PC-9 (cell line): ENCODE measurements at places on chromosomes 7 and 10. TPM values are rescaled to one million over a fixed set of nuclear protein-coding genes. Genes with fewer than 3 reads are reported as not detected.

DNA sequence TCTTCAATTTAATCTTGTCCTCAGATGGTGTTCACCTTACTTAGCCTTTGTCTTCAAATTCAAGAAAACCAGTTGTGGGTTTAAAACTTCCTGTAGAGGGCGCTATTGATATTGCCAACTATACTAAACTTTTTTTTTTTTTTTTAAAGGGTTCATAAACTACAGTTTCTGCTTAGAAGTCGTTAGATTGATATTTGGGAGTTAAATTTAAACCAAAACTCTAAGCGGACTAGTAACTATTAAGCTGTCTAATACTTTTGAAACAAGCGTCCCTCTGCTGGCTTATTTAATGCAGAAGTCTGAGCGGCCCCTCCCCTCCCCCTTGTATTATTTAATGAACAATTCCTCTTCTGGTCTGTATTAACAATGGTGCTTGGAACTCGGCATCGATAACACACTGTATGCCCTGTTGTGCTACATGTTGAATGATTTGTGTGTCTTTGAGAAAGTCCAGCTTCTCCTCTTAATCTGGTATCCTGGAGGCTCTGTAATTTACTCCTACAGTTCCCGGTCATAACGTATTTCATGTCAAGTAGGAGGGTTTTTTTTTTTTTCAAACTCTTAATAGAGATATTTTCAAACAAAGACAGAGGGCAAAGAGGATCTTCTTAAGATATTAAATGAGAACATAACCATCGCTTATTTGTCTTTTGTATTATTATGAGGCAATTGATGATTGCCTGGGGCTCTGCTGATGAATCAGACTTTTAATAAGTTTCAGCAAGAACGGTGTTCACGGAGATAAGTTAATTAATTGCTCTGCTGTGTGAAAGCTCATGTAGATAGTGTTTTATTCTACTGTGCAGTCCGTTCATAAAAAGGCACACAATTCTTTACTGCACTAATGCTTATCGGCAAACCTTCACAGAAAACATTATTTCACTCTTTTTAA lies 22.6 kb upstream of the CREB5 start:
- peak; percentile 75 for DNase-seq

The NEURL1 gene
- total RNA-seq, result 3.0 and 4.8 TPM in 2 replicates

GRCh38 chr10:131231323-131231964 lies 80.1 kb downstream of the TCERG1L start:
- DNase-seq, result no peak

DNA sequence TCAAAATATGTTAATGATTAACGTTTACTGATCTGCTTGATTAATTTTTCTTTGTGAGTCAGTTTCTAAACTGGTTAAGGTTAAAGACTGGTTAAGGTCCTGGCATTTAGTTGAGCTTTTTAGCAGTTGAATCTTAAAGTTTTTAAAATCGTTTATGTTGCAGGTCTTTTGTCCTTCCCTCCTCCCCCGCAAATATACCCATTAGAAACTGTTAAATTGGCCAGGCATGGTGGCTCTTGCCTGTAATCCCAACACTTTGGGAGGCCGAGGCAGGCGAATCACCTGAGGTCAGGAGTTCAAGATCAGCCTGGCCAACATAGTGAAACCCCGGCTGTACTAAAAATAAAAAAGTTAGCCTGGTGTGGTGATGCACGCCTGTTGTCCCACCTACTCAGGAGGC lies 100.9 kb downstream of the PODXL start:
- no peak for DNase-seq

GRCh38 chr10:80909254-80909653 lies 371.6 kb downstream of the SH2D4B start:
- no peak for DNase-seq

DNA sequence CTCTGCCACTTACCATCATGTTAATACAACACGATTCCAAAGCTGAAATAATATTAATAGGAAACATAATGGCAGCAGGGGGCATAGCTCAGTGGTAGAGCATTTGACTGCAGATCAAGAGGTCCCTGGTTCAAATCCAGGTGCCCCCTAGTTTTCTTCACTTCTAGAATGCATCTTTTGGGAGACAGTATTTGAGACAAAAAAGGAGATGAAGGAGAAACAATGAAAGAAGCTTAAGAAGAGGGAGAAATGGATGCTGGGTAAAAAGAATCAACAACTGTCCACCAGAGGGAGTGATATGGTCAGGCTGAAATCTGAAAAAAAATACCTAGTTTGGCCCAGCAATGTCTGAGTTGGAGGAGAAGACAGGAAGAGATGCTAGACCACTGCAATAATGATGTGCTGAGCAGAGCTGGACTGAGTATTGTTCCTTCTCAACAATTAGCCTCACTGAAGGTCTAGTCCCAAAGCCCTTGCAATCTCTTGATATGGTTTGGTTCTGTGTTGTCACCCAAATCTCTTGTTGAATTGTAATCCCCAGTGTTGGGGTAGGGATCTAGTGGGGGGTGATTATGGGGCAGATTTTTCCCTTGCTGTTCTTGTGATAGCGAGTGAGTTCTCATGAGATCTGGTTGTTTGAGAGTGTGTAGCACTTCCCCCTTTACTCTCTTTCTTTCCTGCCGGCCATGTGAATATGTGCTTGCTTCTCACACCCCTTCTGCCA lies 48.3 kb downstream of the ZNF783 start:
- DNase-seq, result peak; percentile 78

DNA sequence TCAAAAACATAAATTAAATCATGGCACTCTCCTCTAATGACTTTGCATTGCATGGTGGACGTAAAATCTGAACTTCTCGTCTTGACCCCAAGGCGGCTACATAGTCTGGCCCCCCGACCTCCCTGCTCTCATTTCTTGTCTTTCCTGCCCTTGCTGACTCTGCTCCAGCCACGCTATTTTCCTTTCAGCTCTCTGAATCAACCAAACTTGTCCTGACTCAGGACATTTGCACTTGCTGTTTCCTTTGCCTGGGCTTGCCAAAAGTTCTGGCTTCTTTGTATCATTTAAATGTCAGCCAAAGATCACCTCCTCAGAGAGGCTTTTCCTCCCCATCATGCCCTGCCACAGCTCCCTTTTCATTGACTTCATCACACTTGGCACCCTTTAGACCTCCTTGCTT lies 107.7 kb upstream of the NFE2L3 start:
- no peak for DNase-seq

- DNase-seq, result no peak
Observed at GRCh38 chr7:584122-584465, 64.4 kb upstream of the PDGFA start.

DNA sequence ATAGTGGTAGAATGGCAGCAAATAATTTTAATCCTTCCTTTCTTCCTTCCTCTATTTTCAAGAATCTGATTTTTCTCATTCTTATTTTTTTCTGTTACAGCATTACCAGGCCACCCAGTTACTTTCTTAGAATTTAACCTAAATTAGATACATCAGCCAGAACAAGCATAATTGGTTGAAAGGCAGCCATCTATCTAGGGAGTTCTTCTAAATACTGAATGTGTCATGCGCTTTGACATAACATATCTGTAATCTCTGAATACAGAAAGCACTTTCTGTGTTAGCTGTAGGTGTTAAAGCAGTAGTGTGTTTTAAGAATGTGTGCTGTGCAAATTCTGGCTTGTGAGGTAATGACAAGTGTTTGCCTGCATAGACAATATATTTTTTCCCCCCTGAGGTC lies 97.3 kb downstream of the BTRC start:
- DNase-seq, result no peak

The DGKI gene
- 0.41 and 0.65 TPM in 2 replicates for total RNA-seq

GRCh38 chr10:132110713-132111112 lies 45.0 kb downstream of the JAKMIP3 start:
- no peak for DNase-seq

DNA sequence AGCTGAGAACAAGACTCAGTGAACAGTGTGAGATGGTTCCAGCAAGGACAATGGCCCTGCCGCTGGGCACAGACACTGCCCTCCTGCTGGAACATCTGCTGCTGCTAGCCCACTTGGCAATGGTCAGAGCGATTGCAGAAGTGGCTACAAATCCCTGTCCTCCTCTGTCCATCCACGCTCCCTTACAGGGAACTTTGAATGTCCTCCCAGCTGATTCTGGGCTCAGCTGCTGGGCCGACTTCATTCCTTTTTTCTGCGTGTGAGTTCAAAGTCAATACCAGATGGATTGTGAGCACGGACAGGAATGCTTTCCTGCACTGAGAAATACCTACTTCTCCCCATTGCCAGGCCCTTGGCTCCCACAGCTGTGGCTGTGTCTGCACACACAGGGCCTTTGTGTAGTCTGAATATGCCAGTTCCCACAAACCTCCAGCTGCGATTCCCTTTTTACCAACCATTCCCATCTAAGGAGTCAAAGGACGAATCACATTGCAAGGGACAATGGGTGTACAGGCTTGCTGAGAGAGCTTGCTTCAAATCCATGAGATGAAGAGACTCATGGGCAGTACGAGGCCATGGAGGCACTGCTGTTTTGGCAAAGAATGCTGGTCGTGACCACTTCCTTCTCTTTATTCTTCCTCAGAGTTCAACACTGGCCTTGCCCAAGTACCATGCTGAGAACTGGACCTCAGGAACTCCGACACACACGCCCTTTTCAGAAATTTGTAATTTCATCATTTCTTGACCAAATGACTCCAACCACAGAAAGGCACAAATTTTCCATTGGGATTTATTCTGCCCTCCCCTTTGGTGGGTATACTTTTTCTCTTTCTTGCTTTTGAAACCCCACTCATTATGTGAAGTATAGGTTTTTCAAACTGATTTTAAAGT lies 44.2 kb downstream of the BPGM start:
- no peak for DNase-seq

GRCh38 chr7:115578576-115578975 lies 452.0 kb downstream of the TFEC start:
- no peak for DNase-seq

The PRSS1 gene
- total RNA-seq, result 0.94 TPM in 1 of 2 replicates, not detected in the other

The RBM20 gene
- 0.11 and 0.23 TPM in 2 replicates for total RNA-seq

The EN2 gene
- not detected in 2 replicates for total RNA-seq

DNA sequence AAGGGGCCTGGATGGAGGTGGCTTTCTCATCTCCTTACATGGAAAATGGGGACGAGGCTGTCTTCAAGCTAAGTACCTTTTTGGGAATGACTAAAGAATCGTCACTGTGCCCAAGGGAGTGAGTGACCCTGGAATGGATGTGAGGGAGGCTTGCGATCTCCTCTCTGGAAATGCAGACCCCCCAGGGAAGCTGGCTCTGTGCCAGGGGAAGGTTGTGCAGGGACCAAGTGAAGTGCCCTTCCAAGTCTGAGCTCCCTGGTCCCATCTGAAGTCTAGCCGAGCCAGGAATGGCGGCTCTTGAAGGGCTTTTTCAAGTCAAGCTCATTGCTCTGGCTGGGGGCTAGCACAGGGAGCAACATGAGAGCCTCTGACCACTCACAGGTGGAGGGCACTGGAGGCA lies 180.9 kb upstream of the LYZL2 start:
- DNase-seq, result no peak
